ENCODE measurements at places on chromosomes 2 and 18. TPM values are rescaled to one million over a fixed set of nuclear protein-coding genes. Genes with fewer than 3 reads are reported as not detected.

DNA sequence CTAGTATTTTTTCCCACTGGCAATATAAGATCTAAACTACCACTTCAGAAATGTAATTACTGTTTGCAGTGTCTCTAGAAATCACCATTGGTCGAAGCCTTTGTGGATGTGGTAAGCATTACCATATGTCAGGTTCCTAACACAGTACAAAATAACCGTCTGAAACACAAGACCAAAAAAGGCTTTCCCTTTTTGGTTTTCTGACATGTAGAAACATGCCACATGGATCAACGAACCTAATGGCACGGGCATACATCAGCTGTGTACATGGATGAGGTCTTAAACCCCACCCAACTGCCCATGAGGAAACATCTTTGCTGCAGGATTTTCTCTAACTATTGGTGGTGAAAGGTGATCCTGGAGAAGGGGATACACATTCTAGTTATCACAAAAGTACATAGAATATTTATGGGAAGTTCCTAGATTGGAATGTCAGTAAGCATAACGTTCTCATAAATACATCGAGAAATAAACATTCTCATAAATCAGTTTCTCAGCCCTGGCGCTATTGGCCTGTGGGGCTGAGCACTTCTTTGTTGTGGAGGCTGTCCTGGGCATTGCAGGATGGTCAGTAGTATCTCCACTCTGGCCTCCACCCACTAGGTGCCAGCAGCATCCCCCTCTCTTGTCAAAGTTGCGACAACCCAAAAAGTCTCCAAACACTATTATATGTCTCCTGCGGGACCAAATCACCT is 9.0 kb downstream of the VIT start:
- DNase-seq, result peak; percentile 29

Gene GALNT13
- polyA plus RNA-seq, result 0.74 TPM

Gene SERPINB3
- polyA plus RNA-seq, result not detected

Gene TUBB8B
- polyA plus RNA-seq, result not detected

Gene LCT
- not detected for polyA plus RNA-seq

DNA sequence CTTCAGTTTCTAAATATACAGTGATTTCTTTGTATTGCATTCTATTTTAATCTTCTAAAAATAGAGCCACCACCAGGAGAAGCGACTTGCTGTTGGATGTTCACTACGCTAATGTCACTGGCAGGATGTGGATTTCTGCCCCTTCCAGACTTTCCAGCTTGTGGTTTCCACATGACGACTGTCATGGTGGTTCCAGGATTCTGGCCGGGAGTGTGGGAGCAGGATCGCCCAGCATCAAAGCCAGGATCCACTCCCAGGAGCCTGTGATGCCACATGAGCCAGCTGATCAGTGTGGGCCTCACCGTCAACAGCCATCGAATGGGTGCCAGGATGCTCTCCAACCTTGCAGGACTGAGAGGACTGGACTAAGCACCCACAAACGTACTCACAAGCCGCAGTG is 148.8 kb downstream of the HDAC4 start:
- DNase-seq, result no peak

GRCh38 chr2:105789745-105790460 is 45.2 kb downstream of the NCK2 start:
- peak; percentile 79 for DNase-seq

- DNase-seq, result no peak
Measured at GRCh38 chr2:217225596-217225995, 365.7 kb upstream of the TNP1 start.

GRCh38 chr18:73785300-73785699 is 362.3 kb downstream of the FBXO15 start:
- DNase-seq, result no peak

GRCh38 chr18:9968081-9968848 is 54.4 kb downstream of the VAPA start:
- DNase-seq, result no peak

Gene POTEC
- polyA plus RNA-seq, result not detected

GRCh38 chr2:18662689-18663088 is 73.3 kb upstream of the NT5C1B start:
- no peak for DNase-seq

DNA sequence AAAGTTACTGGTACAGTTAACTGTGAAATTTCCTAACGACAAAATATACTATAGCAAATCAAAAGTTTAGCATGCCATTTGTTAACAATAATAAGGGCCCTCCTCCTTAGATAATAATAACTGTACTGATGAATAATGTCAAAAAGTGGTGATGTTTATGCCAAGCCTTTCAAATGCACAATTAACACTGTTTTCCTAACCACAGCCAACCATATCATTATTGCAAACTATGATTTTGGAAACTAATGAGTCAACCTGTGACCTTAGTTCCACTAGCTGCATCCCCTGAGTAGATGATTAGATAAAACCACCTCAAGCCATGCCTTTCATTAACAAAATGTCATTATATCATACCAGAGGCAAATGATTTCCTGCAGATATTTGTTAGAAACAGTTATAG is 25.1 kb upstream of the GPR75 start:
- no peak for DNase-seq

- peak; percentile 68 for DNase-seq
Measured at GRCh38 chr2:168796583-168797285, 5.7 kb upstream of the NOSTRIN start.

DNA sequence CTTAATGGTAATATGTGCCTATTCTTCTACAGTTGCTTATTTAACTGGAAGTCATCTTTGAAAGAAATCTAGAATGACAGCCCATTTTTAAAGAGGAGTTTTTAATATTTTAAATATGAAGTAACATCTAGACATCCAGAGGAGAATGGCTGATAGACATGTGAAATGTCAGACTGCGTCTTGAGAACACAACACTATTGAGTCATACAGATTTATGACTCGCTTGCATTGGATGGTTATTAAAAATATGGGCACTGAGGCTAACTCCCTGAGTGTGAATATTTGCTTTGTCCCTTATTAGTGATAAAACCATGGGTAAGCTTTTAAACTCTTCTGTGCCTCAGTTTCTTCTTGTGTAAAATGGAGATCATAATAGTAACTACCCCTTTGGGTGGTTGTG is 22.9 kb downstream of the TDRD15 start:
- no peak for DNase-seq

Gene GLS
- polyA plus RNA-seq, result 74.1 TPM

GRCh38 chr2:12896318-12896982 is 179.7 kb downstream of the TRIB2 start:
- DNase-seq, result no peak

Gene MEP1B
- not detected for polyA plus RNA-seq

Gene CCDC141
- 35.7 TPM for polyA plus RNA-seq

DNA sequence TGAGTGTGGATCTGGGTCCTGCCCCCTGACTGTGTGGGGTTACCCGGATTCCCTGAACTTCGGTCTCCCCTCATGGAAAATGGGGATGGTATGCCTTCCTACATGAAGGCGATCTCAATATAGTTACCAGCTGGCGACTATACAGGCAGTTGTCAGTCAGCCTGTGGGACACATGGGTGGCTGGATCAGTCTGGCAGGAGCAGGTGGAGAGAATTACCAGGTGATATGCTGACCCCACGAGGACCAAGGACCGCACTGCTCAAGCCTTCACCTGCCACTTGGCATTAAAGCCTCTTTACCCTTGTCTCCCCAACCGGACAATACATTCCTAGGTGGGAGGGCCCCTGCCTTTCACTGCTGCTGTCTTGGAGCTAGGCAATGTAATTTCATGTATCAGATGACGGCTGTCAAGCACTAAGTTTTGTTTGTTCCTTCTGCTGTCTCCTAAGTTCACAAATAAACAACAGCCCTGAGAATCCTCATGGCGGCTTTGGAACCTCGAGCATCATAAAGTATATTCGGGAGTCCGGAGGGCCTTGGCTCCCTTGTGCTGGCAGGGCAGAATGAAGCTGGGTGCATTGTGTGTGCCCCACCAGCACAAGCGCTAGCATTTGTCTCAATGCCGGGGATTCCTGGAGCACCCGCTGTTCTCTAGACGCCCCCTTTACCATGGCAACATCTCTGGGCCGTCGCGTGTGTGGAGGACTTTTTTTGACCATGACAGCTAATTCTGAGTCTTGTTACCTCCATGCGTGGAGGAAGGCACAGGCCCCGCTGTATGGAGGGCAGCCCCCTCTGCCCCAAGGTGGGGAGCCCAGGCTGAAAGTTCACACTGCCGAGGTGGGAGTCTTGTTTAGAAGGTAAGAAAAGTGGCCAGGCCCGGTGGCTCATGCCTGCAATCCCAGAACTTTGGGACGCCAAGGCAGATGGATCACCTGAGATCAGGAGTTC is 48.6 kb downstream of the PDCL3 start:
- DNase-seq, result no peak

Gene ATOH8
- polyA plus RNA-seq, result 14.0 TPM

Gene KHK
- polyA plus RNA-seq, result 2.4 TPM

- DNase-seq, result peak; percentile 42
Measured at GRCh38 chr2:218405086-218405745, 5.5 kb downstream of the CTDSP1 start.

GRCh38 chr2:84537251-84537650 is 21.0 kb downstream of the DNAH6 start:
- no peak for DNase-seq

Gene PTPRN
- polyA plus RNA-seq, result 0.16 TPM

Gene WDFY1
- 29.2 TPM for polyA plus RNA-seq

DNA sequence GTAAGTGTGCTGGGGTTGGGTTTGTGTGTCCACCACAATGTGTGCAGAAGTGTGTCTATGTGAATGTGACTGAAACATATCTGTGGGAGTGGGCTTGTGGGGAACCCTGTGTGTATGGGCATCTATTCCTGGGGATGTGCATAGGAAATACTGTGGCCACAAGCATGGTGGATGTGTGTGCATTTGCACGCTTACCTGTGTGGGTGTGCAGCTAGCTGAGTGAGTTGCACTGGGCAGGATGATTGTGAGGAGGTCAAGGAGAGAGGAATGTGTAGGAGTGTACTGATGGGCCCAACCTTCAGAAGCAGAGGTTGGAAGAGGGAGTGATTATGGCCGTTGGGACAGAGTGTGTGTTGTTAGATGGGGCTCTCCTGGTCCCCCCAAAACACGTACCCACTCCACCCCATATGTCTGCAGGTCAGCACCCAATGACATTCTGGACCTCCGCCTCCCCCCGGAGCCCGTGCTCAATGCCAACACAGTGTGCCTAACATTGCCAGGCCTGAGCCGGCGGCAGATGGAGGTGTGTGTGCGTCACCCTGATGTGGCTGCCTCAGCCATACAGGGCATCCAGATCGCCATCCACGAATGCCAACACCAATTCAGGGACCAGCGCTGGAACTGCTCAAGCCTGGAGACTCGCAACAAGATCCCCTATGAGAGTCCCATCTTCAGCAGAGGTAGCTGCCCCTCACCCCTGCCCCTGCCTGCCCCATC is 1.2 kb downstream of the WNT10A start:
- no peak for DNase-seq

DNA sequence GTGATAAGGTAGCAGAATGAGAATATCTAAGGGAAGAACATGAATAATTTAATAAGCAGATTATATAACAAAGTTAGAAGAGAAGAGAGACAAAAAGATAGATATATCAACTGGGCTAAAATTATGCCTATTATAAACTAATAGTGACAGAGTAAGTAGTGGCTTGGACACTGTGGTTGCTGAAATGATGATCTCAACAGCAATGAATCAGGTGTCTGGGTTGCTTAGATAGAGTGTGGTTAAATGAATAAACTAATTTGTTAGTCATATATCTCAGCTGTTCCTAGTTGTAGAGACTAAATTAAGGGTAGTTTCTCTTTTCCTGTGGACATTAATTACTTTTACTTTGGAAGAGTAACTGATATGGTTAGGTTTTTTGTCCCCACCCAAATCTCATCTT is 1485.4 kb upstream of the CELF4 start:
- no peak for DNase-seq

DNA sequence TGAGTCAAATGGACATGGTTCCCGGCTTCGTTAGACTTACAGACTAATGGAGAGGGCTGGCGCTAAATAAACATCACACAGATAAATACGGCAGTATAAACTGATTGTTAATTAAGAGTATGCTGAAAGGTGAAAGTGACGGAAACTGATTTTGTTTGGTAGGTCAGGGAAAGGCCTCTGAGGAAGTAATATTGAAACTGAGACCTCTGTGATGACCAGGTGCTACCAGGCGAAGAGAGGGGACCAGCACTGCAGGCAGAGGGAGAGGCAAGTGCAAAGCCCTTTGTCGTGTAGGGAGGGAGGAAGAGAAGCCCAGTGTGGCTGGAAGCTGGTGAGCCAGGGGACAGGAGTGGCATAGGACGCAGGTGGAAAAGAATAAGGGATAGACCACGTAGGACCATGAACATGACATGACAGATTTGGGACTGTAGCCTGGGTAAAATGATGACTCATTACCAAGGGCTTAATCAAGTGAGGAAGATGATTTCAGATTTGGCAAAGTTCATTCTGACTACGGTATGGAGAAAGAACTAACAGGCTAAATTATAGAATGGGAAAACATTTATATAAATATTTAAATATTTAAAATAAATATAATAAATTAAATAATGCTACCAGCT is 433.1 kb downstream of the NCKAP5 start:
- no peak for DNase-seq

DNA sequence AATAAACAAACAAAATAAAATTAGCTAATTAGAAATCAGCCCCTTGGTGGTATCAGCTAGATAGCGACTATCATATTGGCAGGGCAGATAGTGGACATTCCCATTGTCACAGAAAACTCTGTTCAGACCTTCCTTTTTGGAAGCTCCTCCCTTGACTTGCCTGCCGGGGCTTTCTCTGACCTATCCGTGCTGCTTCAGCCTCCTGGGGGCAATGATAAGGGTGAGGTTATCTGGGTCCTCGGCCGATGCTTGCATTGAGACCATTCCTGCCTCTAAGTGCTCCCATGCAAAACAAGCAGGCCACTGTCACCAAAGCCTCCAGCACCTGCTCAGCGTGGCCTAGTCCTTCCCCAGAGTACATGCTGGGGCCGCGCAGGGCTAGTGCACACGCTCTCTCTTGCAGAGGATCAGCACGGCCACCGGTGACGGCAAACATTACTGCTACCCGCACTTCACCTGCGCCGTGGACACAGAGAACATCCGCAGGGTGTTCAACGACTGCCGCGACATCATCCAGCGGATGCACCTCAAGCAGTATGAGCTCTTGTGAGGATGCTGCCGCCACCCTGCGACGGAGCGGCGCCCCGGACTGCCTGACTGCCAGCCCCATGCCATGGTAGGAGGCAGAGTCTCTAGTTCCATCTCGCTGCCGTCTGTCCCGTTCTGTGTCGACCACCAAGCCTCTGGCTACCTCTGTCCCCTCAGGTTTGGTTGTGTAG is 27.4 kb downstream of the MPPE1 start:
- DNase-seq, result no peak

- DNase-seq, result no peak
Measured at GRCh38 chr2:44612276-44612675, 250.5 kb downstream of the CAMKMT start.

DNA sequence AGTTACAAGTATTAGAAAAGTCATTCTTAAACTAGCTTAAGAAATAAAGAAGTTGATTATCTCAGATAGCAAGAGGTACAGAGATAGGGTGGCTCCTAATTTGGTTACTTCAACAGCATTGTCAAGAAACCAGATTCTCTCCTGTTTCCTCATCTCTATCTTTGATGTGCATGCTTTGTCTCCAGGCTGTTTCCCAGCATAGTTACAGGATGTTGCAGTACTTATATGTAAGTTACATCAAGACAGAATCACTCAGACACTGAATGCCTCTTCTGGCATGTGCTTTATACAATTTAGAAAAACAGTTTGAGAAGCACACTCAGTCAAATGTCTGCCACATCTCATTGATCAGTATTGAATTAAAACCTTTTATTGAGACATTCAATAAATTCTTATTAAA is 189.5 kb upstream of the UBE2E3 start:
- DNase-seq, result no peak

Gene RAD51AP2
- polyA plus RNA-seq, result 0.04 TPM

GRCh38 chr2:42001711-42002201 is 46.1 kb upstream of the PKDCC start:
- peak; percentile 71 for DNase-seq

Gene TRPM8
- 0.17 TPM for polyA plus RNA-seq

GRCh38 chr2:136107051-136108033 is 10.6 kb downstream of the CXCR4 start:
- no peak for DNase-seq

Gene SIGLEC15
- 0.14 TPM for polyA plus RNA-seq

Data from muscle of leg (tissue), 16 donors.